ENCODE measurements at places on chromosomes 2 and 18.

- no peak for DNase-seq
These were observed 67.4 kb downstream of the BOLA3 start for GRCh38 chr2:74080346-74080745.

DNA sequence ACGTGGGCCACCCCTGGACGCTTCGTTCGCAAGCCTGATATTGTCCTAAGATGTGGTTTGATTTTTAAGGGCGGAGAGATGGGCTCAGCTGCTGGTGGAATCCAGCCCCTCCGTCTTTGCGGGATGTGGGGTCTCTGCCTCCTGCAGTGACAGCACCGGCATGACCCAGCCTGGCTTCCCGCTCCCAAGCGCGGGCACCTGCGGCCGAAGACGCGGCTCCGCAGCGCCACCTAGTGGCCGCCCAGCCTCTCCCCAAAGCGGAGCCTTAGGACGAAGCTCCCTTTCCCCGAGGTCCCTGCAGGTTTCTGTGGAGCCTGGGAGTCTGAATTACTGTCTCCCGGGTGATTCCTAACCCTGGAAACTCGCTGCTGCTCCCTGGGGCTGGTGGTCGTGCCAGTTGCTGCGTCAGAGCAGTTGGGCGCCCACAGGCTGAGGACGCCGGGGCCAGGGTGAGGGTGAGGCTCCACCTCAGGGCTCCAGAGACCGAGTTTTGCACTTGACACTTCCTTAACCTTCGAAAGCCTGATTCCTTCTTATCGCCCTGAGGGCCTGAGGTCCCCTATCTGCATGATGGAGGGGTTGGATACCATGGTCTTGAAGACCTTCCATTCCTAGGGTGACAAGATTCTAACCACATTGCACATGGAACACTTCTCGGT lies 137.5 kb downstream of the TPO start:
- DNase-seq = peak; percentile 46

GRCh38 chr2:73032702-73033097 lies 38.8 kb downstream of the SFXN5 start:
- DNase-seq = no peak

DNA sequence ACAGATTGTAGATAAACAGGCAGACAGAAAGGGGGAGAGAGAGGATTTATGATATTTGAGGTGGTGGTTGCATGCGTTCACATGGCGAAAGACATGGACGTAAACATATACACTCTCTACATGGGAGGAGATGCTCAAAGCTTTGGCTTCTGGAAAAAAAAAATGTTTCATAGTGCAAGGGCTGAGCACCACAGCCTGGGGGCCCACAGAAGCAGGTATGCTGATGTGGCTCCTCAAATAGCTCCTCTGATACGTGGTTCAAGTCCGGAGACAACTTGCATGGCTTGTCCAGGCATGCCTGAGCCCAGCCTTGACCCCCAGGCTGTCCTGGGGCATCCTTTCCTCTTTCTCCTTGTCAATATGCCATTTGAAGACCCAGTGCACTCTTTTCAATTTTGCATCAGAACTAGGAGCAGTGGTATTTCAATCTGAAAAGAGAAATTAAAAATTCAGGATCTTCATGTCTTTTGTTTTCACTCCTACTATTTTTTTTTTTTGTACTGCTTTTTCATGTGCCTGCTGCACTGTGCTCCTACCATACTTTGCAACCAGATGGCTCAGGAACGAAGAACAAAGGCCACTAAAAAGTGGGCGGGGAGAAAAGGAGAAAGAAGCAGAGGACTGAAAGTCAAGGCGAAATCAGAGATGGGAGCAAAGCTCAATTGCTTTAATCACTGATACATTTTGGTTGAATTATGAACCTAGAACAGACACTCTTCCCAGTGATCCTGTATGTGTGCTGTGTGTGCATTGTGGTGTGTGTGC lies 495.7 kb upstream of the TCF4 start:
- DNase-seq = no peak

- DNase-seq = no peak
These were observed 224.1 kb upstream of the PARD3B start for GRCh38 chr2:204321027-204321800.

- no peak for DNase-seq
These were observed 162.7 kb downstream of the SP3 start for GRCh38 chr2:173802518-173802917.

DNA sequence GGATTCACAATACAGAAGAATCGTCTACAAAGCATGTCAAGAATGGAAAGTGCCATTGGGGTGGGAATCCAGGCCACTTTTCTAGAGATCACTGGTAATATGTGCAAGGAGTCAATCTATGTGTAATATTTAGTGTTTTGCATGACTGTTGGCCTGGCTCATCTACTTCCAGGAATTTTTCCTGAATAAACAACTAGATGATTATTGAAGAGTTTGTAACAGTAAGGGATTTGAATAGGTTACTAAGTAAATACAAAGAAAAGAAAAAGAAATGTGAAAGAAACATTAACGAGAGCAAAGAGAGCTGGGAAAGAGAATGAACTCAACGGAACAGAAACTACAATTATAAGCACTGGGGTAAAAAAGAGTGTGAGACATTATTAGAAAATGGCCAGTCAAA lies 406.0 kb downstream of the TGIF1 start:
- no peak for DNase-seq

- no peak for DNase-seq
These were observed 55.5 kb downstream of the SGPP2 start for GRCh38 chr2:222479859-222480258.

DNA sequence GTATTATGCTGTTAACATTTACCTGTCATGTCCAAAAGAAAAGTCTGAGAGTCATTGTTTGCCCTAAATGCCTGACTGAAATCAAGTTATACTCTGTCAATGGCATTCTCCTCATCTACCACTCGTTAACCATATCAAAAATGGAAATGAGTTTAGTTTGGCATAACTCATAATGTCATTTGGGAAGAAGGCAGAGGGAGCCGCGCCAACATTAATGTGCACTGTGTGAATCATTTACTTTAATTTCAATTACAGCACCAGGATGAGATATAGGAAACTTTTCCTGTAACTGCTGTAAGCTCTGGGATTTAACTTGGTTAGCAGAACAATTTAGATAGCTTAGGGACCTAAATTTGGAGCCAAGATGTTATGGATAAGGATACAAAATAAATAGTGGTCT lies 871.2 kb upstream of the POU3F3 start:
- no peak for DNase-seq

DNA sequence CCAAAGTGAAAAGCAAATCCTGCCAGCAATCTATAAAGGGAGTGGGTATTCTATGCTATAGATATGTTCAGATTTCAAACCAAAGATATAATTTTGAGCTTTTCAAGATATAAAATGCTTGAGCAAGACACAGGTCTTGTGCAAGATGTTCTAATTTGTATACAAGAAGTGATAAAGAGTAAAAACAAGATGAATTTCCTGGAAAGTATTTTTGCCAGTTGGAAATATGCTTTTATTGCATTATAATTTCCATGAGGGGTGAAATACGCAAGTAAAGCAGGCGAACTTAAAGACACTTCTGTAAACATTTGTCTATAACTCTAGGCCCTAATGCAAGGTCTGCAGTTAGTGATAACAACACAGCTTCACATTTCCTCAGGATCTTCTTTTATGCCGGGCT lies 640.5 kb downstream of the TMEM182 start:
- DNase-seq = no peak

DNA sequence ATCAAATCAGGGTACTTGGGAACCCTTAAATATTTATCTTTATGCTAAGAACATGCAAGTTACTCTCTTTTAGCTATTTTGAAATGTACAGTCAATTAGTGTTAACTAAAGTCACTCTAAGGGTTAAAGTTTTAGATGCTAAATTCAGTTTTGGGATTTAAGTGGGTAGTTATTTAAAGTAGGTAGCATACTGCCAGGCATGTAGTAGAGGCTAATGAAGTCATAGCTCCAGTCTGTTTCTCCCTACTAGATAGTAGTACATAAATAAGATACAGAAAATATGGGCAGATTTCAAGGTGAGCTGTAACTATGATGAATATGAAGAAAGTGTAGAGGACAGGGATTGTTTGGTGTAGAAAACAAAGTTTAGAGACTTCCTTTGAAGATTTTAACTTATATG lies 7.5 kb downstream of the RAB3GAP1 start:
- DNase-seq = no peak

- DNase-seq = no peak
These were observed 99.0 kb upstream of the SATB2 start for GRCh38 chr2:199556527-199557285.

DNA sequence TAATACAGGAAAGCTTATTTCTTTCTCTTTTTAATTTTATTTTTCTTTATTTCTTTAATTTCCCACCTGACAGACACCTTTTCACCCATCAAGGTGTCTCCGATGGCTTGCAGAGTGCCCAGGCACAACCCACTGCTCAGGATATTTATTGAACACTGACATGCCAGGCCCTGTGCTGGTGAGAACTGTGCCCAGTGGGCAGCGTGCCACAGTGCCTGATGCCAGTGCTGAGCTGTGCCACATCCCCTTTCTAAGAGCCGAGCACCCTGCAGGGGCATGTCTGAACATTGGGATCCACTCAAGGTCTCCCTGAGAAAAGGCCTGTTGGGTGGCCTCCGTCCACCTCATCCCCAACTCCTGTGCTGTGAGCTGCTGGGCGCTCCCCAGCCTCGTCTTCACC lies 158.6 kb upstream of the RAB6C start:
- DNase-seq = no peak

DNA sequence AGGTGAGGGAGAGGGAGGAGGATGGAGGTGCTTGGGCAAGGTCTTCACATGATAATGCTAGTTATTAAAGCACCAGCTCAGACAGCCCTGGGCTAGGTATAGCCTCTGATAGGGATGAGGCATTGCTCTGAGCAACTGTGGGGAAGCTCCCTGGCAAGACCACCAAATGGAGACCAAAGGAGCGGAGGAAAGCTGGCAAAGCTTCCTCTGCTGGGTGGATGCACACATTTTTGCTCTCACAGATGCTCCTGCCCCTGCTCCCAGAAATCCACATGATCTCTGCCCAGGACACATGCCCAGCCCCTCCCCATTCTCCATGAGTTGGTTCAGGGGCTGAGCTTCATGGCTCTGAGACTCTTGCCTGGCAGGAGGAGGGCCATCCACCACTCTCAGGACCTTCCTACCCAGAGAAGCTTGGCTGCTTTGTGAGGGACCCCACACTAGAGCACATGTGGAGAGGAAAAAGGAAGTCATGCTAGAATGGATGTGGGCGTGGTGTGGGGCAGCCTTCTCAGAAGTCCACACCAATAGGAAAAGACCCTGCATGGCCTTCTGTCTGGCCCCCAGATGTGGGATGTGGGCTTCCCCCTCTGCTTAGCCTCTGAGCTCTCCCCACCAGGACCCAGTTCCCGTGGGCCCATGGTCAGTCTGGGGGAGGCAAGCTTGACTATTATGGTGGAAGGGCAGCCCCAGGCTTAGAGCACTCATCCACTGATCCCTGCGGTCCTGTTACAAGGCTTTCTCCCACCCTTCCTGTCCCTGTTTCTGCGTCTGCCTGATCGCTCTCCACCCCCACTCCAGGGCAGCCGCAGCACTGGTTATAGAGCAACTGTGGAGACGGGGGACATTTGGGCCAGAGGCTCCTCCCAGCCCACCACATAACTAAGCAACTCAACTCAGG lies 10.5 kb upstream of the CYP26B1 start:
- DNase-seq = no peak

DNA sequence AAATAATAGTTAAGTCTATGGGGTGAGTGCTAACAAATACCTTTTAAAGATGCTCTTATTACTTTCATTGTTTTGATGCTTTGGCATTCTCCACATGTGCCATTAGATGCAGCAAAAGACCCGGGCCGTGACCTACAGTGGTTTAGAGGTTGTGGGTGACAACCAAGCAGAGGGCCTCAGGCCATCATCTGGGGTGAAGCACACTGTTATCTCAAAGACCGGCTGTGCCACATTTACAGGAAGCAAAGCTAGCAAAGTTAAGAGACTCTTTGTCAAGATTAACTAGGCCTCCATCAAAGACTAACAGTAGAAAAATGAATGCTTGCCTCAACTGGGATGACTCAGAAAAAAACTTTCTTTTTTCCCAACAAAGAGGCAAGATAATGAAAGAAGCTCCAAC lies 695.3 kb downstream of the SATB2 start:
- peak; percentile 94 for DNase-seq

GRCh38 chr2:106284691-106285202 lies 90.6 kb upstream of the UXS1 start:
- DNase-seq = no peak

GRCh38 chr2:9473308-9473984 lies 905 bp upstream of the IAH1 start:
- DNase-seq = no peak

DNA sequence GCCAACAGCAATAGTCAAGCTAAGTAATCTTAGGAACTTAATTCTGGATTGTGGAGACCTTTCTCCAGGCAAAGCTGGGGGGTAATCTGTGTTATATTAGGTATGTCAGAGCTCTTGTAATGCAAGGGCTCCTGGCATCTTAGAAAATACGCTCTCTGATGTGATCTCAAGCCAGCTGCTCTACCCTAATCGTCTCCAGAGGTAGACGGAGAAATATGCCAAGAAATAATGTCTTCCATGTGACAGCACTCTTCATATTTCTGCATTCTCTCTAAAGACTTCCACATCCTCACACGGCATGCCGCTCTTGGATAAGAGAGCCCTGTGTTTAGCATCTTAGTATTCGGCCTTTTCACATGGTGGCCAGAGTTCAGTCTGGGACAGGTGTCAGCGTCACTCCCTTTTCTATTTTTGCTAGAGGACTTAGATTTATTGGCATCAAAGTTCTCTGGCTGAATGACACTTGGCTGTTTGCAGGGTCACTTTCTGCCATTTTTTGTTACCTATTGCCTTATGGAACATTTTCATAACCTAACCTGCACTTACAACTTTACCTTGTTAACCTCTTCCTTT lies 25.2 kb downstream of the CAPN13 start:
- no peak for DNase-seq

- no peak for DNase-seq
These were observed 110.9 kb downstream of the NAB1 start for GRCh38 chr2:190759749-190760213.

DNA sequence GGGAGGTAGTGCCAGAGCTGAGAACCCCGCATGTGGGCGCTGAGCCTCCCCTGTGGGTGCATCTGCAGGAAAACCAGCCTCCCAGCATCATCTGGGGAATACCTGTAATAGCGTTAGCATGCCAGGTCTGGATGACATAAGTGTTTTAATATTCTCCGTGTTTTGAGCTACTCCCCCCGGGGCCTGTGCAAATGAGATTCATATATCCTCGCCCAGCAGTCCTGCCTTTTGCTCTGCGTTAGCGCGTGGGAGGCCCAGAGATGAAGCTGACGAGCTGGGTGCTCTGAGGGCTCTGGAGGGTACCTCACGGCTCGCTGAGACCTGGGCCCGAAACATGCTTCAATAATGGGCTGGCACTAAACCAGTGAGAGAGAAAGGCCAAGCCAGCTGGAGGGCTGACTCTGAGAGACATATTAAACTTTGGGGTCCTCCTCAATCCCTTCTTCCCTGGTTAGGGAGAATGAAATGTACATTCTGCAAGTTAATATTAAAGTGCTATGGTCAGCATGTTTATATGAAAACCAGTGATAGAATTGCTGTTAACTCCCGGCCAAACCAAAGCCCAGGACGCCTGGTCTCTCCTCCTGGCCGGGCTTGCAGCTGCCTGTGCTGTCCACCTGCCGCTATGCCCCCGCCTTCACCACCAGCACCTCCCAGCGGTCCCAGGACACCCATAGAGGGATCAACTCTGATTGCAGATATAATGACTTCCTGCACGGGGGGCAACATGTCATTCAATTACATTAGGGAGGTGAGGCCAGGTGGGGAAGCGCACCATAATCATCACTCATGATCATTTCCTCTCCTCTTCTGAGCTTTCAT lies 77.0 kb downstream of the EDAR start:
- no peak for DNase-seq

GRCh38 chr2:4745056-4745991 lies 946.9 kb upstream of the SOX11 start:
- DNase-seq = no peak
